ENCODE measurements at places on chromosomes 12 and 14.

DNA sequence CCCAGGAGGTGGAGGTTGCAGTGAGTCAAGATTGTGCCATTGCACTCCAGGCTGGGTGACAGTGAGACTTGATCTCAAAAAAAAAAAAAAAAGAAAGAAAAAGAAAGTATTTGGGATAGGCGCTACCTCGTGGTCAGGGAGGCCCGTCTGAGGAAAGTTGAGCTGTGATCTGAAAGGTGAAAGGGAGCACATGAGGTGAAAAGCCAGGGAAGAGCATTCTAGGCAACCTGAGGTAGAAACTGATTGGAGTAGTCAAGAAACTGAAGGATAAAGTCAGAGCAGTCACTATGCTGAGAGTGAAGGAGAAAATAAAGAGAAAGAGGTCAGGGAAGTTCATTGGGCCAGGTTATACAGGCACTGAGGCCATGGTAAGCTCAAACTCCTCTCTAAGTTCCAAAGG lies 7.7 kb downstream of the ANAPC5 start:
- no peak for DNase-seq

GRCh38 chr14:103267226-103267910 lies 66.7 kb upstream of the EIF5 start:
- DNase-seq, result no peak

DNA sequence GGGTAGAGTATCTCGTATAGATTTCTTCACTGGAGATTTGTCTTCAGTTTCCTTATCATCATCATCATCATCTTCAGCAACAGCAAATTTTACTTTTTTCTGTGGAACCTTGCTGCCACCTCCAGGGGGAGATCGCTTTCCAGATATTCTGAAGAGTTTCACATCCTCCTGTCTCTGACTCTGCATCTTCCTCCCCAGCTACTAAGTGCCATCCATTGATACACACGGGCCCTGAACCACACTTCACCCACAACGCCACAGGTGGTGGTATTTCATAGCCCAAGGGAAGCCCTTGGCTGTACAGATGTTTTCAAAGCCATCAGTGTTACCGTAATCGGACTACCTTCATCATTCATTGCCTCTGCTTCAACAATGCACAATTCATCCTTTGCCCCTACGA lies 82.2 kb downstream of the PPP2R5C start:
- no peak for DNase-seq

GRCh38 chr12:99427104-99427503 lies 220.4 kb upstream of the GARIN6 start:
- DNase-seq, result no peak

DNA sequence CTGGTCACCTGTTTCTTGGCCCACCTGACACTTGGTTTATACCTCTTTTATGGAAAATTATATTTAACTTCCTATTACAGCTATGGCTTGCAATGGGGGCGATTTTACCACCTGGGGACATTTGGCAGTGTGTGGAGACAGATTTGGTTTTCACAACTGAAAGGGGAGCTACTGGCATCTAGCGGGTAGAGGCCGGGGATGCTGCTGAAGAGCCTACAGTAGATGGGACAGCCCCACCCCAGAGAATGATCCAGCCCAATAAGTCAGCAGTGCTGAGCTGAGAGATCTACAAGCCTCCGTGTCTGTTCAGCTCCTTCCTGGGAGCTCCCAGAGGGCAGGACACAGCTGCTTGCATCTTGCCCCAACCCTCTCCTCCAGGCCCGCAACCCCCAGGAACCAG lies 302.8 kb downstream of the CACNA1C start:
- no peak for DNase-seq

DNA sequence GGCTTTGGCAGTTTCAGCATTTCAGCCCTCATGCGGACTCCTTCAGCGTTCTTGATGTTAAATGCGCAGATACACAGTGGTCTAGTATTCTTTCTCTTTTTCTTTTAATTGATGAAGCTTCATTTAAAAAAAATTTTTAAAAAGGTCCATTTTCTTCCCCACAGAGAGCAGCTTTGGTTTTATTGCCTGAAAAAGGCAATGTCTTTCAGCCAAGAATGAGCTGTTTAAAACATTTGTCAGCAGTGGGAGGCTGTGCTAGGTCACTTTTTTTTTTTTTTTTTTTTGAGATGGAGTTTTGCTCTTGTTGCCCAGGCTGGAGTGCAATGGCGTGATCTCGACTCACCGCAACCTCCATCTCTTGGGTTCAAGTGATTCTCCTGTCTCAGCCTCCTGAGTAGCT lies 13.5 kb downstream of the KMT5A start:
- no peak for DNase-seq

DNA sequence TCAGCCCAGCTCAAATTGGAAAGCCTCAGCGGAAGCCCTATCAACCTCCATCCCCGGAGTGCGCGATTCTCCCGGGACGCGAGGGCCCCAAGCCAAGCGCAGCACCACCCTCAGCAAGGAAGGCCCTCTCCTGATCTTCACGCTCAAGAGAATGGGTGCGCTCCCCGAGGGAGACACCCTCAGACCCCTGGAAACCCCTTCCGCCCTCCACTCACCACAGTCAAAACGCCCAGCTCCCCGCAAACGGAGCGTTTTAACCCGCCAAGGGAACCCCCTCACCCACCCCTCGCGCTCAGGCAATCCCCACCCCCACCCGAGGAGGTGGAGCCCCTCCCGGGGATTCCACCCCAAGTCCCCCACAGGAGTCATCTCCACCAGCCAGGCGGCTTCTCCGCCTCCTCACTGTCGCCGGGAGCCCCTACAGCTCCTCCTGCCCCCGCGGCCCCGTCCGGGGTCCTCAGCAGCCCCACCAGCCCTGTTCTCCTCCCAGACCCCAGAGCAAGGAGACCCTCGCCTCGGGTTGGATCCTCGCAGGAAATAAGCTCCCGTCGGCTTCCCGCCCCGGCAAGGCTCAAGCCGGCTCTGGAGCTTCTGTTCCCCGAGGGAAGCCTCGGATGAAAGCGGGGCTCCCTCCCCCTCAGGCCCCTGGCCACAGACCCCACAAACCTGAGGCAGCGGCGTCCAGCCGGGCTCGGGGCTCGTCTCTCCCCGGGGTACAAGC lies 507 bp downstream of the BAZ2A start:
- DNase-seq, result no peak

Data from T47D (cell line).